ENCODE measurements at places on chromosomes 13 and 19. TPM values are rescaled to one million over a fixed set of nuclear protein-coding genes. Genes with fewer than 3 reads are reported as not detected.

GRCh38 chr13:99812625-99813024, 158.9 kb downstream of the ZIC5 start:
- peak; percentile 13 for DNase-seq

The KIR3DL2 gene
- polyA plus RNA-seq: not detected

- no peak for DNase-seq
Measured at GRCh38 chr19:13428352-13428751, 77.9 kb downstream of the CACNA1A start.

DNA sequence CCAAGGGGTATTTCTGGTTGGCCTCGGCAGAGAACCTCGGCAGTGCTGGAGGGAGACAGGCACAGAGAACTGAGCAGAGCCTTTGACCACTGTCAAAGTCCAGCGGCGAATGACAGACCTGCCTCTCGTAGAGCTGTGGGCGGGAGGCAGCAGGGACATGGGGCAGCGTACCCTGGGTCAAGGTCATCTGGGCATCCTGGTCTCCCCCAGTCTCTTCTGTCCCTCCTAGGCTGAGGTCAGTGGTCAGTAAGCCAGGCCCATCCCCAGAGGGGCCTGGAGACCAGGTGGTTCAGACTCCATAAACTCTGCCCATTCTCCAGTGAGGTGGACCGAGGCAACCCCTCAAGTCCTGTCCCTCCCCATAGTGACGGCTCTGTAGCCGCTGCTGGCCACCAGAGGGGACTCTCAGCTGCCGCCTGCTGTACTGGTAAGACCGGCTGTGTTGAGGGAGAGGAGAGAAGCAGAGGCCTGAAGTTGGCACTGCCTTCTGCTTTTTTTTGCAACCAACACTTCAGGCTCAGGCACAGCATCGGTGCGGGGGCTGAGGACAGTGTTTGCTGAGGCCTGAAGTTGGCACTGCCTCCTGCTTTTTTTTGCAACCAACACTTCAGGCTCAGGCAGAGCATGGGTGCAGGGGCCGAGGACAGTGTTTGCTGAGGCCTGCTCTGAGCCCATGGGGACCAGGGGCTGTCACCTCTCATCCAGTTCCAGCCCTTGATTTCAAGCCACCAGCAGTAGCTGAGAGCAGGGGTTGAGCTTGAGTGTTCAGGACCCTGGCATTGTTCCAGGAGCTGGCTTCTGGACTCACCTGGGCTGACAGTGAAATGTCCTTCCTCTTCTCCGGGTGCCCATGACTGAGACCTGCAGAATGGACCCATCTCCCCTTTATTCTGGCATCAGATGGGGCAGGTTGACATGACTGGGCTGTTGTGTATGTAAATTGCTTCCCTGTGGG, at the start of gene PGLYRP2:
Gene PGLYRP2 (minus strand): TSS at position 111 of the 955 bp plus-strand sequence. CDS start 130 bp downstream, outside the sequence.
- no peak for DNase-seq

The ZNF530 gene
- polyA plus RNA-seq: 1.1 TPM

The ATCAY gene
- polyA plus RNA-seq: not detected

The STARD13 gene
- 5.1 TPM for polyA plus RNA-seq

GRCh38 chr19:45553464-45553863, 31.1 kb downstream of the OPA3 start:
- no peak for DNase-seq

GRCh38 chr13:35977060-35977459, 154.1 kb downstream of the DCLK1 start:
- no peak for DNase-seq

GRCh38 chr13:109782823-109783431, 3.5 kb downstream of the IRS2 start:
- DNase-seq: peak; percentile 77

DNA sequence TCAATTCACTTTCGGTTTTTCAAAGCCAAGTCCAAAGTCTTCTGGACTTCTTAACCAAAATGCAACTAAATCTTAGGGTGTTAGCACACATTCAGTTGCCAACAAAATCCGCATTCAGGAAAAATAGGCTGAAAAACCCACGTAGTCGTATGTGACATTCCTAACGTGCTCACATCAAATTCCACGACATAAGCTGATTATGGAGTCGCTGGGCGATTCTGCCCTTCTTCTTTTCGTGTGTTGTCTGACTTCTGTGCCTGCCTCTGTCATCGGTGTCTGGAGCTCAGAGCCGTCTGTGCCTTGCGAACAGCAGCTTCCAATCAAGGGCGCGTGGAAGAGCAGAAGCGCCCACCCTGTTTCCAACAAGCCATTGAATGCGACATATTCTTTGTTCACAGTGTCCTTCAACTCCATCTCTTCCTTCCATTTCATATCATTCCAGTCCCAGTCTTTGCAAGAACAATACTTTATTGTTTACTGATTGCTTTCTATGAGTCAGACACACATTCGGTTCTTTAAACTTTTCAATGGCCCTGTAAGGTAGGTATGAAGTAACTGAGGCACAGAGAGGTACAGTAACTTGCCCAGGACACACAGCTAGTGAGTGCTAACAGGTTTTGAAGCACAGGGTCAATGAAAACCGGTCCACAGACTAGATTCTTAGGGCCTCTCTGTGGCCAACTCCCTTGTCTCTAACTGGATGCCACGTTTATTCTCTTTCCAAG, 8.2 kb upstream of the ZNF507 start:
- DNase-seq: no peak

DNA sequence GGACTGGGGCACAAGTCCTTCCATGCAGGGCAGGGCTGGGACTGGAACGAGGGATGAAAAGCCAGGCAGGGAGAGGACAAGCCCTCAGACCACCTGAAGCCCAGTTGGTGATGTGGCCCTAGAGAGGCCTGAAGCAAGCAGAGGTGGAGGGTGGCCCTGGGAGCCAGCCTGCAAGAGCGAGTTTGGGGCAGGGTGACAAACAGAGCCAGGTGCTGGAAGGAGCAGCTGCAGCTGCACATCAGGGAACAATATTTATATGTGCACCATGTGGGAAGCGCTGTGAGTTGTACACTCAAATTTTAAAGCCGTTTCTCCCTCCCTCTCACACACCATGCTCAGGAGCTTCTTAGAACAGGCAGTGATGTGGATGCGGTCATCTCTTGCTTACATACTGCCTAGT, 67.8 kb downstream of the FGF9 start:
- DNase-seq: no peak

DNA sequence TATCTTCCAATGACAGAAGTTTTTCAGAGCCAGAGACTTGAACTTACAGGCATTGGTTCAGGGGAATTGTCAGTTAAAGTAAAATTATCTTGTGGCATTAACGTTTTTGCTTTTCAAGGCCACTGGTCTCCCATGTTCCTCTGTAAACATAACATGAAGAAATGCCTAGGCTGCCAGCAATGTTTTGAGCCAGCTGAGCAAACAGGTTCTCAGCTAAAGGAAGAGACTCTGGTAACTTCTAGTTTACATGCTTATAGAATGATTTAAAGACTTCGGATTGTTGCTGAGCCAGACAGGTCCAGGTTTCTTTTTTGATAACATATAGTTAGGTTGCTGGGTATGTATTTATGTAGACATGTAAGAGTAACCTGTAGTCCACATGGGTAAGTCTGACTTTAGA, 35.7 kb downstream of the ZNF493 start:
- no peak for DNase-seq

DNA sequence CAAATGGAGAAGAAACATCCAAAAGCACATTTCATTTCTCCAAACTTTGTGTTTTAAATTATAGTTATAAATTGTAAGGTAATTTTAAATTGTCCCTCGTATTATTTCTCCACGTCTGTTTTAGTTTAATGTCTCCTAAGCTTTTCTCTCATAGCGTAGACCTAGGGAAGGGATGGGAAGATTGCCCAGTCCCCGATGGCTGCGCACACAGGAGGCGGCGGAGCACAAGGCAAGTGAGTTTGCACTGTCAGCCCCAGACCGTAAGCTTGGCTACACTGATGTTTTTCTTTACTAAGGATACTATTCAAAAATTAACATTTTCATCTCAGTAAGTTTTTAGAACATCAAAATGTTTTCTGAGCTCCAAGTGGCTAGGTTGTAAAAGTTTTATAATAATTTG, 72.3 kb downstream of the GPR12 start:
- no peak for DNase-seq

GRCh38 chr19:16258440-16258903, 60.8 kb downstream of the AP1M1 start:
- no peak for DNase-seq

The NKG7 gene
- 3.5 TPM for polyA plus RNA-seq

DNA sequence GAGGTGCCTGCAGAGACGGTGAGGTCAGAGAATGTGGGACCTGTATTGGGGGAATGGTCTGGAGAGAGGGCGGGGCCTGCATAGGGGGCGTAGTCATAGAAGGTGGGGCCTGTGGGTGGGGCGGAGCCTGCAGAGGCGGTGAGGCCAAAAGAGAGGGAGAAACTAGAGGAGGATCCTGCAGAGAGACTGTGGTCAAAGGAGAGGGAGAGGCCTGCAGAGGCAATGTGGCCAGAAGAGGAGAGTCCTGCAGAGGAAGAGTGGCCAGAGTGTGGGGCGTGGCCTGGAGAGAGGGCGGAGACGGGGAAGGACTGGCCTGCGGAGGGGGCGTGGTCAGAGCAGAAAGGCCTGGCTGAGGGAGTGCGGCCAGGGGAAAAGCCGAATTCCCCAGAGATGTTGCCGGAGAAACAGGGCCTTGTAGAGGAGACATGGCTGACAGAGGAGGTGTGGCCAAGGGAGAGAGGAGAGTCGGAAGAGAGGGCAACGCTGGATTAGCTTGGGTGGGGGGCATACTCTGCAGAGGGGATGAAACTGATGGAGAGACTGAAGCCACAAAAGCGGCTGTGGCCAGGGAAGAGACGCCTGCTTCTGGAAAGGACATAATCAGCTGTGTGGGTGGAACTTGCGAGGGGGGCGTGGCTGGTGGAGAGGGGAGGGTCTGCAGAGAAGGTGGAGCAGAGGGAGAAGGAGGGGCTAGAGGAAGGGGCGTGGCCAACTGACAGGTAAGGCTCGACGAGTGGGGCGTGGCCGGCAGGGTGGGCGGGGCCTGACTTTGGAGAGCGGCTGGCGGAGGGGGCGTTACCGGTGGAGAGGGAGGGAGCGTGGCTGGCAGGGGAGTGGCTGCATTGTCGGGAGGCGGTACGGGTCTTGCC, 2.5 kb downstream of the PRR36 start:
- DNase-seq: peak; percentile 93

The LENG9 gene
- 2.0 TPM for polyA plus RNA-seq

The FBXL3 gene
- polyA plus RNA-seq: 22.3 TPM

GRCh38 chr19:12790628-12791344, 500 bp upstream of the JUNB start:
- DNase-seq: peak; percentile 27

DNA sequence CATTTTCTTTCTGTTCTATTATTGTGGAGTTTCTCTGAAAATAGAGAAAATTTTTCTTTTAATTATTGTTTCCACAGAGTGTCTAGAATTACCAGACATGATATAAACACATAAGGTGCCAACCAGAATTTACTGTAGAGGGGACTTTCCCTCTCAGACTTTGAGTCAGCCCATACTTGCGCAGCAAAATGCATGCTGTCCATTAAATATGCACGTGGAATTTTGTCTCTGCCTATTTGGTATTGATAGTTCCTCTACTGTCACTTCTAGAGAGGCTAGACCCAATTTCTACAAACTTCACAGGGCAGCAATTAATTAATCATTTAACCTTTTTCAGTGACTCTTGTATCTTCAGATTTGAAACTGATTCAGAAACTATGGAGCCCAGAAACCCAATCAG, 8.9 kb downstream of the ZNF93 start:
- DNase-seq: no peak

GRCh38 chr13:48158915-48159314, 64.0 kb upstream of the MED4 start:
- DNase-seq: peak; percentile 50

DNA sequence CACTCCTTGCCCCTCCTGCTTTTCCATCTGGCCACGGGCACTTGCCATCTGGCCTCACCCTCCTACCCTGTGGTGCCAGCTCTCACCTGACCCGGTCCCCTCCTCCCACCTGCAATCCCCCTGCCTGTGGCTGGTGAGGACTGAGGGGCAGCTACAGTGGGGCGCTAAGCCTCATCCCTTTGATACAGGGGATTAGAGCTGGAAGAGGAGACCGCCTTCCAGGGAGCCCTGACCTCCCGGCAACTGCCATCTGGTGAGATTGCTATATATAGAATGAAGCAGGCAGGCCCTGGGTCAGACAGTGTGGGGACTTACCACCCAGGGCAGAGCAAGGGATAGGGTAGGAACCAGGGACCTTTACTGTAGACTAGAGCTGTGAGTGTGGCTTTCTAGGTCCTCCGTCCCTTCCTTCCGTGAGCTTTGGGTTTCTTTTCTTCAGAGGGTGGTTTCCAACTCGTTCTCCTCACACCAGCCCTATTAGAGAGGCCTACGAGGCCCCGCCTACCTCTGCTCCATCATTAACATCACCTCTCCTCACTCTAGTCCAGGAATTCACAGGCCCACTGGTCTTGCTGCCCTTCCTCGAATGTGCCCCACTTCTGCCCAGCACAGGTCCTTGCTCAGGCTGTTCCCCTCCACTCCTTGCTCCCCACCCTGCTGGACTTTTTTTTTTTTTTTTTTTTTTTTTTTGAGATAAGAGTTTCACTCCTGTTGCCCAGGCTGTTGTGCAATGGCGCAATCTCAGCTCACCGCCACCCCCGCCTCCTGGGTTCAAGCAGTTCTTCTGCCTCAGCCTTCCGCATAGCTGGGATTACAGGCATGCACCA, 7.7 kb downstream of the KASH5 start:
- DNase-seq: no peak

The ZNF763 gene
- 4.6 TPM for polyA plus RNA-seq

- no peak for DNase-seq
Measured at GRCh38 chr13:32840989-32841713, 175.1 kb upstream of the KL start.

- DNase-seq: no peak
Measured at GRCh38 chr19:53554804-53555203, 16.9 kb downstream of the ZNF331 start.

The MCEMP1 gene
- 0.28 TPM for polyA plus RNA-seq

DNA sequence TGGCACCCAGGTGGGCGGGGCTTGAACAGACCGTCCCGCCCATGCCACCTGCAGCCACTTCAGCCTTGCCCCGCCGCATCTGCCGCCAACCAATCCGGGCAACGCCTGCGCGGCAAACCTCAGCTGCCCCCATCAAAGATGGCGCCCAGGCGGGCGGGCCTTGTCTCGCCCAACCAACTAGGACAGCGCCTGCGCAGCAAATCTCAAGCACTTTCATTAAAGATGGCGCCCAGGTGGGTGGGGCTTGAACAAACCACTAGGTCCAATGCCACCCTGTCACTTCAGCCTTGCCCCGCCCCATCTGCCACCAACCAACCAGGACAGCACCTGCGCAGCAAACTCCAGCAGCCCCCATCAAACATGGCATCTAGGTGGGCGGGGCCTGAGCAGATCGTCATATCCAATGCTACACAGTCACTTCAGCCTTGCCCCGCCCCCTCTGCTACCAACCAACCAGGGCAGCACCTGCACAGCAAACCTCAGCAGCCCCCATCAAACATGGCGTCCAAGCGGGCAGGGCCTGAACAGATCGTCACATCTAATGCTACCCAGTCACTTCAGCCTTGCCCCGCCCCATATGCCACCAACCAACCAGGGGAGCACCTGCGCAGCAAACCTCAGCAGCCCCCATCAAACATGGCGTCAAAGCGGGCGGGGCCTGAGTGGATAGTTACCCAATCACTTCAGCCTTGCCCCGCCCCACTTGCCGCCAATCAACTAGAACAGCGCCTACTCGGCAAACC, 1.4 kb downstream of the PEG3 start:
- peak; percentile 99 for DNase-seq

All from kidney (tissue), 22 donors.